H1 (cell line): ENCODE measurements at places on chromosomes 1 and 21.

GRCh38 chr1:112702067-112702395 lies 4.9 kb downstream of the RHOC start:
- DNase-seq, result no peak

GRCh38 chr1:186785503-186785902 lies 43.2 kb upstream of the PLA2G4A start:
- DNase-seq, result no peak

DNA sequence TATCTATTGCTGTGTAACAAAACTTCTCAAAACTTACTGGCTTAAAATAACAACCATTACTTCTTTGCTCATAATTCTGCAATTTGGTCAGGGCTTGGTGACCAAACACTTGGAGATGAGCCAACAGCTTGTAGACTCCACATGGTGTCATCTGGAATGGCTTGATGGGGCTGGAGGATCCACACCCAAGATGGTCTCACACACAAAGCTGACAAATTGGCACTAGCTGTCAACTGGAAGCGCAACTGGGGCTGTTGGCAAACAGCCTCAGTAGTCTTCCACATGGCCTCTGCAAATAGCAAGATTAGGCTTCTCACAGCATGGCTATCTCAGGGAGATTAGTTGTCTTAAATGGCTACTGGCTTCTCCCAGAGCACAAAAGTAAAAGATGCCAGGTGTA lies 27.1 kb upstream of the MTF2 start:
- no peak for DNase-seq

- DNase-seq, result no peak
These were observed 1372.3 kb downstream of the AMY1C start for GRCh38 chr1:105122041-105122440.

DNA sequence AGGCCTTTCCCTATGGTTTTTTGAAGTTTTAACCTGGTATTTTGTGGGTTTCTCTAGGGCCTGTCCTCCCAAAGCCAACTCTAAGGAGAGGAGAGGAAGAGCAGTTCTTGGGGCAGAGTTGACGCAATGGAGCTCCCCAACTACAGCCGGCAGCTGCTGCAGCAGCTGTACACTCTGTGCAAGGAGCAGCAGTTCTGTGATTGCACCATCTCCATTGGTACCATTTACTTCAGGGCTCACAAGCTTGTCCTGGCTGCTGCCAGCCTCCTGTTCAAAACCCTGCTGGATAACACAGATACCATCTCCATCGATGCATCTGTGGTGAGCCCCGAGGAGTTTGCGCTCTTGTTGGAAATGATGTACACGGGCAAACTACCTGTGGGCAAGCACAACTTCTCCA lies 38.2 kb downstream of the ZBTB40 start:
- DNase-seq, result no peak
